ENCODE measurements at places on chromosomes 11 and 22.
A peak's percentile ranks its signal among the peaks of the same experiment; 100 is the strongest.

DNA sequence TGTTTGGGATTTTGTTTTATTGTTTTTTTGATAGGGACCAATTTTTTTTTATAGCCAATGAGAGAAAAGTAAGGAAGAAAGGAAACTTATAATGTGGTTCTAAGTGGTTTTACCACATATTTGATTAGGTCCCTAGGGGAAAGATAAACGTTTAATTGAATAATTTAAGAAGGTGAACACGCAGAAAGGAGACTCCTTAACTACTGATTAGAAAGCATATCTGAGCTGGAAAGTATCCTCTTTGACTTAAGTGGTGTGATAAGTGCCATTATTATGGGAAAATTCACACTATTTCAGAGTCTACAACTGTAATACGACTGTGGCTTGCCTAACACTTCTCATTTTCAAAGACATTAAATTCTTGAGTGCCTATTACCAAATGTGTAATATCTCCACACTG lies 106.5 kb upstream of the GRAMD1B start:
- DNase-seq: no peak

DNA sequence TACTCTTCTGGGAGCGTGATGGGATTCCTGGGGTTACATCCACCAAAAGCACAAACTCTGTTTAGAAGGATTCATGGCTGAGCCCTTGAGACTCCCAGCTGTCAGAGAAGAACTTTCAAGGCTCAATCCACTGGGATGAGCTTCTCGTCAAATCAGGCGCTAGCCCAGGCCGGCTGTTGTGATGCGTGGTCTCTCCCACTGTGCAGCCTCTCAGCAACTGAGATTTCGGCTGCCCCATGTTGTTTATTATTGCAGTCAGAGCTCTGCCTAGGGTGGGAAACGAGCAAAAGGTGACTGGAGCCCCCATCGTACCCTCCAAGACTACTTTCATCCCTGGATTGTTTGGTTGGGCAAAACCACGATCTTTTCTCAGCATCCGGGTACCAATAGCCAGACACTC lies 251.6 kb downstream of the ETS1 start:
- no peak for DNase-seq

DNA sequence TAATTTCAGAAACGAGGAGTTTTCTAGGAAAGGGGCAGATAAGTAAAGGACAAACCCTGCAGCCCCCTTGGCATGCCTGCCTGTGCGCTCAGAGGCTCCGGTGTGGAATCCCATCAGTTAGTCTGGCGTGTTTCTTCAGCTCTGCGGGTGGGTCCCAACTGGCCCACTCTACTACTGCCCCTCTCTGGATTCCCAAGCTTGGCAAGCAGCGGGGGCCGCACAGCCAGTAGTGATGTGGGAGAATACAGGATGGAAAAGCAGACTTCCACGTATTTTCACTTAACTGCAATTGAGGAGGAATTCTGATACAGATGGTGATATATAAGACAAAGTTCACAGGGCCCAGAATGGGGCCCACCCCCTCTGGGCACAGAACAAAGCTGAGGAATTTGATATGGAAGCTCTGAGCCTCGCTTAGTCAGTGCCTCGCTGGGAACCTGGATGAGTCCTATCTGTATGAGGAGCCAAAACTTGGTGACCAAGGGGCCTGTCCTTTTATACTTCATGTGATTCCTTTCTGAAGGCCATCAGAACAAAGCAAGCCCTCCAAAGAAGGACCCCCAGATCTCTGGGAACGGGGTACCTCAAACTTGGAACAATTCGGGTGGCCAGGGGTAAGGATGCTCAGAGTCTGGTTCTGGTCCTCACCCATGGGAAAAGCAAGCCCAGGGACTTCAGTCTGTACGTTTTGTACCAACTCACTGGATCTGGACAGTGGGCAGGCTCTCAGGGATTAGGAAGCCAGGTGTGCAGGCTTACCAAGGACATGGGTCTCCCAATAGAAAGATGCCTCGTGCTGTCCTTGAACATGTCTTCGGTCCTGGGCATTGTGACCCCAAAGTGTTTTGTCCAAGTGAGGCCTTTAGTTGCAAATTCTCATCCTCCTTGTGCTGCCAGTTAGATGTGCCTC lies 26.0 kb downstream of the RELT start:
- DNase-seq: no peak

- DNase-seq: no peak
Observed at GRCh38 chr11:123451183-123451781, 21.2 kb downstream of the GRAMD1B start.

- DNase-seq: no peak
Observed at GRCh38 chr11:78147807-78148206, 8.4 kb upstream of the ALG8 start.

GRCh38 chr11:62499944-62500649 lies 46.5 kb downstream of the AHNAK start:
- no peak for DNase-seq

- DNase-seq: no peak
Observed at GRCh38 chr22:50600967-50601668, 525 bp downstream of the MAPK8IP2 start.

DNA sequence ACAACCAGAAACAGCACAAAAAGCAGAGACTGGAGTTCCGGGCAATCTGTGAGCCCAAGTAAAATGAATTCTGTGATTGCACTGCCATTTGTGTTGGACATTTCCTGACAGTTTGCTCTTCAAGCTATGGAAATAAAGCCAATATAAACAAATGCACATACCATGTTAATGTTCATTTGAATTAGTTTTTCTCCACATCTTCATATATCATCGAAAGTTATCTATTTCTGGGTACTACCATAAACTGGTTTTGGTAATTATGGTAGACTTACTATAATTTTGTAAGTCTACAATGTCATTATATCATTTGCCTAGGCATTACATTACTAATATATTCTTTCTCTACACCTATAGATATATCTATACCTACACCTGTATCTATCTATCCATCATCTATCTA lies at the start of gene OR5M11:
TSS of gene OR5M11 (minus strand) at position 101 of the 400 bp plus-strand sequence. CDS start at position 101, 0 bp downstream.
- DNase-seq: no peak

DNA sequence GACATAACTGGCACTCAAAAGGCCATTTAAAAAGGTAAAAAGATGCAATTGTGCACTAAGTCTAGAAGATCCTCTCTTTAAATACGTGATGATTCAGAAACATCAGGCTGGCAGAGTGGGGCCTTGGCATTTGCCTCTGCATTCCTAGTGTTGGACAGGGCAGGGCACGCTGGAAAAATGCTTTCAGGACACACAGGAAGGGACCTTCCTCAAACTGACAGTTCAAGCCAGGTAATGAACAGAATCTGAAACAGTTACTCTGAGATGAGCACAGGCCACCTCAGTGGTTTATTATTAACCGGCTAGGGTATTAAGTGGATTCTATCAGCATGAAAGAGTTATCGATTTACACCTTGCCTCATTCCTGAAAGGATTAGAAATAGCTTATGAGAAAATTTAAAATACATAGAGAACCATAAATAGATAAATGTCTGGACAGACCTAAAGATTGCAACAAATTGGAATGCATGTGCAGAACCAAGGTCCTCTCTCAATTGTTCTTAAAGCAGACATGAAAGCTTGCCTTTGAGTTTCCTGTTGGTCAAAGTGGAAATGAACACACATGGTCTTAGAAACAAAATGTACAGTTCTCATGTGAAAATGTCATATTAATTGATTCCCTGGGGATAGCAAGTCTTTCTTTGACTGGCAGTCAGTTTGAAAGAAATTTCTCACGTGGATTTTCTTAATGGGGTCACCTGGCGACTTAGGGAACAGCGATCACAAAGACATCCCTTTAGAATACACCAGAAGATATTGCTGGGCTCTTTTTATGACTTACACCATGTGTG lies 21.5 kb upstream of the CSNK2A3 start:
- DNase-seq: no peak

DNA sequence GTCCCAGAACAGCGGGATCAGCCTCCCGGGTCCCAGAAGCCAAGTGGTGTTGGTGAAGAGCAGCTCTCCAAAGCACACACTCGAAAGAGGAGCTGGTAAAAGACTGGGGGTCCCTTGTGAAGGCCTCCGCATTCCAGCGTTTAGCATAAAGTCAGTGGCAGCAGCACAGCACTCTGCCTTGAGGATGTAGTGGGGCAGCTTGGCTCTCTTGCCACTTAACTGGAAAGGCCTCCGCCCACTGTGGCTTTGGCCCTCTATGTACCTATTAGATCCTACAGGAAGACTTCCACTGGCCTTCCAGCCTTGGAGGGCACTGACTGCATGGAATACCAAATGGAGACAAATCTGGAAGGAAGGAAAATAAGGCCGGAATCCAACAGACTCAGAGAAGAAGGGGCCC lies 1455.3 kb downstream of the BRD1 start:
- no peak for DNase-seq

GRCh38 chr11:57776031-57776521 lies 14.5 kb downstream of the CTNND1 start:
- DNase-seq: no peak

GRCh38 chr11:11660363-11660740 lies 38.5 kb upstream of the GALNT18 start:
- no peak for DNase-seq

DNA sequence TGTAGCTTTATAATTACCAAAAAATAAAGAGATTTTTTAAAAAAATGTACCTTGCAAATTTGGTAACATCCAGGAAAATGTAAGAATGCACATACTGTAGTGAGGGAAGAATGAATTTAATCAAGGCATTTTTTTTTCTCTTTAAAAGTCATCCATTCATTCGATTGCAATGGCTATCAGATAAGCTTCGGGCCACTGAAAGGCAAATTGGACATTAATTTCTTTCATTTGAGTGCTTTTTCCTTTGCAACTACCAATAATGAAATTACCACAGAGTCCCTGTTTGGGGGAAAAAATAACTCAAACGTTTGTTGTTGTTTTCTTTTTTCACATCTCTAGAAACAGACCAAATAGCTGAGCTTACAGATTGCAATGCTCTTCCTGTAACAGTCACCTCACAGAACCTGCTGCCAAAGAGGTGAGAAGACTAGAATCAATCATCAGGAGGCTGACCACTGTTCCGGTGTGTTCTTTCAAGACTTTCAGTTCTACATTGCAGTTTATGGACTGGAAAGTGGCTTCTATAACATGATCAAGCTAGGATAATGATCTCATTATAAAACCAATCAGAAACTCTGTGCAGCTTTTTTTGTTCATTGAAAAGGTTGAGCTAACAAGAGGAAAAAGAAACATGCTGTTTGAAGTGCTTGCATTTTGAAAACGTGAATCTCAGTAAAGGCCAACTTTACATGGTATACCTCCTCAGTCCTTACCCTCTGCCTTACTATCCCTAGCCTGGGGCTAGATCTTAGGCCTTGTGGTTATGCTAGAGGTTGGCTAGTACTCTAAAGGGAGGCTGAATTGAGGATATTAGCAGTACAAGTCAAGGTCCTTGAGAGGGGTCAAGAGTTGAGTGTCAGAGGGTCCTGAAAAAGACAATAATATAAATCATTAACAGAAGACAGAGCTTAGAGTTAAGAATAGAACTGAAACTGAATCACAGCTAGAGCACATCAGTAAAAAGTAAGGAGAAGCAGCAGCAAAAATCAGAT lies 1276.1 kb downstream of the LRRC4C start:
- DNase-seq: no peak

DNA sequence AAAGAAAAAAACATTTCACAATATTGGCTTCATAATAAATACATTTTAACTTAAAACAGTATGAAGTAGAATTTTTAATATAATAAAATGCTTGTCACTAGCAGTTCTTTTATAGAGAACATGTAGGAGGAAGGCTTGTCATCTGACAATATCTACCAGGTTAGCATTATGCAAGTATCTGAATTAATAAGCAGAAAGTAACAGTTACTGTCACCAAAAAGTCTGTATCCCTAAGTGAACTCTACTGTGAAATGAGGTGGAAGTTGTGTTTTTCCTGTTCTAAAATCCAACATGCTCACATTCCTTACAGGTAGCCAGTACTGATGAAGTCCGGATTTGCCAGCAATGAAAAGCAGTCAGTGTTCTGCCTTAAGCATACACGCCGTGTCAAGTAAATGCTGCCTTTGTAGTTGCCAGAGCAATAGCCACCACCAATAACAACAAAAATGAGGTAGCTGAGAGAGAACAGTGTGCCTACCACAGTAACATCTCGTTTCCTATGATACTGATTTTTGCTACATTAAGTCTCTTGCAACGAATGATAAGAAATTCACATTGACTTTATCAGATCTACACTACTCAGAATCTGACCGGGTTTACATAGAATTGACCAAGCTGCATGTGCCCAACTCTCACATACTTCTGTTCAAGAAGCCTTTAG lies 95.5 kb downstream of the SIK3 start:
- no peak for DNase-seq

DNA sequence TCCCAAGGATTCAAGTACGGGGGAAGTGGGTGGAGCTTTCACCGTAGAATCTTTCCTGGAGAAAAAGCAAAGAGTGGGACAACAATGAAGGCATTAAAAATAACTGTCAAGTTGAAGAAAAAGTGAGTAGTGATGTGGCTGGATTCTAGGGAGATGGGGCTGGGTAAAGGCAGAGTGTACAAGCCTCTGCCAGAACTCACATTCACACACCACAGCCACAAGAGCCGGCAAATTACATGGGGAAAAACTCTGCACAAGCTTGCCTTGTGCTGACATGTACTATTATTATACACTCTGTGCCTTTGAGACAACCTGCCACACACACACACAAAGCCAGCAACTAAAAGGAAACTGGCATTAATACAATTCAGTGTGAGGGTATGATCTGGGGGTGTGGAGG lies 182.6 kb downstream of the LARGE1 start:
- no peak for DNase-seq

DNA sequence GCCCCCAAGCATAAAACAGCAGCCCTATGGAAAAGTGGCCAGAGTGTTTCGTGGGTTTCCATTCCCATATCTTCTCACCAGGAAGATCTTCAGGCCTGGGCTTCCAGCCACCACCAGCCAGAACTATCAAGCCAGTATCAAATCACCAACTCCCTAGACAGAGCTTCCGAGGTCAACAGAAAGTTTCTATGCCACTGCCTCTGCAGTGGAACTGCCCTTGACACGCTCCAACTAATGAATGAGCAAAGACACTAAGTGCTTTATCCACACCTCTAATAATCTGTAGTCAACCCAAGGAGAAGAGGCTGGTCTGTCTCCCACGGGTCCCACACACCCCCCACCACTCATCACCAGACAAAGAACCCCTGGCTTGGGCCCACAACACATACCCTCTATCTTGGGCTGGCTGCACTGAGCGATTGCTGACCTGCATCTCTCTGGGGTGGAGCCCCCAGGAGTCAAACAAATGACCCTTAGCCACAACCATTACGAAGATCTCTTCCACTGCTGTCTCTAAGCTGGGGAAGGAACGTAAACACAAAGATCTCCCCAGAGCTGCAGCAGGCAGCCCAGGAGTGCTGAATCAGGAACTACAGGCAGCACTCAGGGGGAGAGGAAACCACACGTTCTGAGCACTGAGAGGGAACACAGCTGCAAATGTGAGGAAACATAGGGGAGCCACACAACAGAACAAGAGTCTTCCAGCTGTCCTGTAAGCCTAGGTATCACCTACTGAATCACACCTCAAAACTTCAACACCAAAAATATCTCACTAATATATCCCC lies 9.7 kb downstream of the OR5AN1 start:
- peak; percentile 52 for DNase-seq

GRCh38 chr11:20213790-20214189 lies 53.5 kb upstream of the DBX1 start:
- DNase-seq: no peak

DNA sequence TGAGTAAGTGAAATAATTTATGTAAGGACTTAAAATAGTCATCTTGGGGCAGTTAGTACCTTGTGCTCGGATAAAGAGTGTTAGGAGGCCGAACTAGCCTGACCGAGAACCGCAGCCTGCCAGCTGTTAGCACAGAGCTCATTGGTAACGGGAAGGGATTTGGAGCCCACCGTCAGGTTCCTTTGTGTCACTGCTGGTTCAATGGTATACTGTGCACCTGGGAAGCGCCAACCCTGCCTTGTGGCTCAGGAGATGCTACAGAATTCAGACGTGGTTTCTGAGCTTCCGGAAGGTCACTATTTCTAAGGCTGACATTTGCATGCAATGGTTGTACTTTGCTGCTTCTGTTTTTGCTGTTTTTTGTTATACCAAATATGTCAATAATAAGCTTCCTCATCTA lies 403.5 kb downstream of the CADM1 start:
- no peak for DNase-seq

Measured in Jurkat, Clone E6-1 (cell line).